ENCODE measurements at places on chromosomes 3 and 15. TPM values are rescaled to one million over a fixed set of nuclear protein-coding genes. Genes with fewer than 3 reads are reported as not detected.

Gene PDZRN3
- 70.1 TPM for polyA plus RNA-seq

Gene CCDC33
- polyA plus RNA-seq: 0.57 TPM

Gene TRAT1
- polyA plus RNA-seq: 0.25 TPM

Gene SLC49A4
- 11.9 TPM for polyA plus RNA-seq

Gene CELF6
- polyA plus RNA-seq: 1.8 TPM

Gene NRG4
- 3.9 TPM for polyA plus RNA-seq

Gene SSUH2
- 2.7 TPM for polyA plus RNA-seq

Gene TMEM108
- polyA plus RNA-seq: 61.8 TPM

Gene ARHGEF26
- 23.6 TPM for polyA plus RNA-seq

Data from right lung (tissue), 10 donors.